ENCODE measurements at places on chromosomes 16 and 17.

GRCh38 chr16:67339453-67339852 is 12.8 kb downstream of the LRRC36 start:
- no peak for DNase-seq

DNA sequence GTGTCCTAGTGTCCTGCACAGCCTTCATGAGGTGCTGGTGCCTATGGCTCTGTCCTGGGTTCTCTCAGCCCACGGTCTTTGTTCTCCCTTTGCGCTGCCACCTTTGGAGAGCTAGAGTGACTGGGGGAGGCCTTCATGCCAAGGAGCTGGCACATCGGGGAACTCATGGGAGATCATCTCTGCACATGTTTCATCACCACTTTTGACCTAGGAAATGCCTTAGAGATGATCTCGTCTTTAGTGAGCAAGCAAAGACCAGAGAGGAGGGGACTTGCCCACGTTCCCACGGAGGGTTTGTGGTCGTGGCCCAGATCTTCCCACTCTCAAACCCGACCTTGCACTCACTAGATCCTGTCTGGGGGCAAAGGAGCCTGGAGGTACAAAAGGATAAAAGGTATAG is 23.5 kb downstream of the TBX4 start:
- DNase-seq = no peak

DNA sequence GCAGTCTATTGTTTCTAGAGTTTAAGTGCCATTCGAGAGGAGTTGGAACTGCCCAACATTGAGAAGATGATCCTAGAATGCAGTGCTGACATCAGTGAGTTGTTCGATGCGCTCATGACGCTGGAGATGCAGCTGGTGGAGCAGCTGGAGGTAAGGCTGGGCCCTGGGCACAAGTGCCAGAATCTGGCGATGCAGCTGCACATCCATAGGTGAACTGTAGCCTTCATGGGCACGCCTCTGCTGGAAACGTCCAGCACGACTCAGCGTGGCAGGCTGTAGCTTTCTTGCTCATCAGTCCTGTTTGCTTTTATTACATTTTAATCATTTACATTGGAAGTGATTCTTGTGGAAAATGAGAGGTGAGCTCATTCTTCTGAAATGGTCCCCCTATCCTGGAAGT is 31.7 kb downstream of the DRC3 start:
- no peak for DNase-seq

DNA sequence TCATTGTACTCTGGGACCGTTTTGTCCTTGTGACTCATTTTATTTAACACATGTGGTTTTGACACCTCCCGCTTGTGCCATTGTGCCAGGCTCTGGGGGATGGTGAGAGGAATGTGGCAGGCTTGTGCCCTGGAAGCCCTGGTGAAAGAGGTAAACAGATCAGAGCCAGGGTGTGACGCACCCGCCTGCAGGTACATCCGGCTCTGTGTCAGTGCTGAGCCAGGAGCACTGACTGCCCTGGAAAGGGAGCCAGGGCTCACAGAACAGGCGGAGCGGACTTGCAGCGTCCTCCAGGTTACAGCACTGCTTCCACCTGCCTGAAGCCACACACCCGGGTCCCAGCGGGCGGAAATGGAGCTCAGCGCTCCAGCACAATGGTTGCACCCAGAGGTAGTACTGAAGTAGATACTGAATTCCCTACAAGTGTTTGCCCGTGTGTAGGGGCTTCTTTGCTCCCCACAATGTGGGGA is 30.6 kb downstream of the CDRT15 start:
- DNase-seq = peak; percentile 66

GRCh38 chr16:88650749-88651275 is at the start of gene CYBA:
TSS of gene CYBA (minus strand) at chr16:88651053. CDS start at chr16:88651013, 40 bp downstream.
- peak; percentile 80 for DNase-seq

DNA sequence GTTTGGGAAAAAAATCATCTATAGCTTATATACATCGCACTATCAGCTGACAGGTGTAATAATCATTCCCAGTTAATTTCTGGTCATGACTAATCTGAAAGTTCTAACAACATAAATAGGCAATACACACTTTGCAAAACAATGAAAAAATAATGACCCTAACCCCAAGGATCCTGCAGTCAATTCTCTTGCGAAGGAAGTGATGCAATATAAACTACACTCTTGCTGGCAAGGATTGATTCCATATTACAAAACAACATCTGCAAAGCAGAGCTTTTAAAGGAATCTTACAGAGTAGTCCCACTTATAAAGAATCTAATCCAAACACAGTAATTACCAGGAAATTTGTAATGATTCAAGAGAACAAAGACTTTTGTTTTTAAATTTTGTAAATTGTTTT is 73.4 kb downstream of the MYO1D start:
- DNase-seq = no peak

GRCh38 chr17:39703913-39704312 is 4.0 kb downstream of the ERBB2 start:
- no peak for DNase-seq

DNA sequence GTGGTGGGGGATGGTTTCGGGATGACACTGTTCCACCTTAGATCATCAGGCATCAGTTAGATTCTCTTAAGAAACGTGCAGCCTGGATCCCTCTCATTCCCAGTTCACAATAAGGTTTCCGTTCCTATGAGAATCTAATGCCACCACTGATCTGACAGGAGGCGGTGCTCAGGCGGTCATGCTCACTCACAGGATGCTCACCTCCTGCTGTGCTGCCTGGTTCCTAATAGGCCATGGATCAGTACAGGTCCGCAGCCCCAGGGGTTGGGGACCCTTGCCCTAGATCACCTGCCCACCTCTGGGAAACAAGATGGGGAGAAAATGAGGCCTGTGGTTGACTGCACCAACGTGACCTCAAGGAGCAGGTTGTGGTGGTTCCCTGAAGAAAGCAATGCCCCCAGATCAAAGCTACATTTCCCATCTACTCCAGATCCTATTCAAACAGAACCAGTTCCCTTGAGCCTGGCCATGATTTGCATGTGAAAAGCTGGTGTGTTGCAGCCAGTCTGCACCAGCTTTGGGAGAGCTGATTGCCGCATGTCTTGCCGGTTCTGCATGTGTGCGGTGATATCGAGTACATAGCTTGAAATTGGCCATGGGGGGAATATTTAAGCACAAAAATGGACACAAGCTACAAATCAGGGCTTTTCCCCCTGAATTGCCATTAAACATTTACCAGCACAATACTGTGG is 183.2 kb upstream of the HSBP1 start:
- no peak for DNase-seq

DNA sequence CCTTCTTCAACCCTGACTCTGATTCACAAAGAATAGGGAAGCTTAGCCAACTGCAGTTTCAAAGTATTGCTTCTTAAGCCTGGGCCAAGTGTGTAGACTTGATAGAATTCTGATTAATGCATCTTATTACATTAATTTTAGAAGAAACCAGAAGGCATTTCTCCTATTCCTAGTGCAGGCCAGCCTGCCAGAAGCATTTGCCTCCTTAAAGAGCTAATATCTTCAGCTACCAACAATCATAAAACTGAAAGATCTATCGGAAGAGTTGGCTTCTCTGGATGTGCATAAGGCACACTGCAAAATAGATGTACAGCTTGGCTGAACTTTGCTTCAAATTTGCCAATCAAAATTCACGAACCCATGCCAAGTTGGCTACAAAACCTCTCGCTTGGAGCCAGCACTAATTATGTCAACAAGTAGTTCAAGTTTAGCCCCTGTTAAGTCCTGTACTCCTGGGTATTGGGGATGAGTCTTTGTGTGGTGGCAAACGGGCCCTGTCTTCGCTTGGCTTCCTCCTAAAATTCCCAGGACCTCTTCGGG is 717.8 kb downstream of the WWOX start:
- DNase-seq = no peak

- DNase-seq = no peak
Observed at GRCh38 chr17:3534881-3535252, 22.7 kb downstream of the TRPV3 start.

GRCh38 chr17:43393944-43394482 is 4.8 kb upstream of the ARL4D start:
- DNase-seq = peak; percentile 78

GRCh38 chr17:83065660-83066542 is 13.5 kb upstream of the METRNL start:
- no peak for DNase-seq

- no peak for DNase-seq
Observed at GRCh38 chr16:51592001-51592501, 441.0 kb upstream of the SALL1 start.

DNA sequence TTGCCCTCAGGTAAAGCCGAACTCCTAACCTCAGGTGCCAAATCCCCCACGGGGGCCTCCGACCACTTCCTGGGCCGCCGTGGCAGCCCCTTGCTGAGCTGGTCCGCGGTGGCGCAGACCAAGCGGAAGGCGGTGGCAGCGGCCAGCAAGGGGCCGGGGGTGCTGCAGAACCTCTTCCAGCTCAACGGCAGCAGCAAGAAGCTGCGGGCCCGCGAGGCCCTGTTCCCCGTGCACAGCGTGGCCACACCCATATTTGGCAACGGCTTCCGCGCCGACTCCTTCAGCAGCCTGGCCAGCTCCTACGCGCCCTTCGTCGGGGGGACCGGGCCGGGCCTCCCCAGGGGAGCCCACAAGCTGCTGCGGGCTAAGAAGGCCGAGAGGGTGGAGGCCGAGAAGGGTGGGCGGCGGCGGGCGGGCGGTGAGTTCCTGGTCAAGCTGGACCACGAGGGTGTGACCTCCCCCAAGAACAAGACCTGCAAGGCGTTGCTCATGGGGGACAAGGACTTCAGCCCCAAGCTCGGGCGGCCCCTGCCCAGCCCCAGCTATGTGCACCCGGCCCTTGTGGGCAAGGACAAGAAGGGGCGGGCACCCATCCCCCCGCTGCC is 51.6 kb downstream of the ACTG1 start:
- DNase-seq = no peak

DNA sequence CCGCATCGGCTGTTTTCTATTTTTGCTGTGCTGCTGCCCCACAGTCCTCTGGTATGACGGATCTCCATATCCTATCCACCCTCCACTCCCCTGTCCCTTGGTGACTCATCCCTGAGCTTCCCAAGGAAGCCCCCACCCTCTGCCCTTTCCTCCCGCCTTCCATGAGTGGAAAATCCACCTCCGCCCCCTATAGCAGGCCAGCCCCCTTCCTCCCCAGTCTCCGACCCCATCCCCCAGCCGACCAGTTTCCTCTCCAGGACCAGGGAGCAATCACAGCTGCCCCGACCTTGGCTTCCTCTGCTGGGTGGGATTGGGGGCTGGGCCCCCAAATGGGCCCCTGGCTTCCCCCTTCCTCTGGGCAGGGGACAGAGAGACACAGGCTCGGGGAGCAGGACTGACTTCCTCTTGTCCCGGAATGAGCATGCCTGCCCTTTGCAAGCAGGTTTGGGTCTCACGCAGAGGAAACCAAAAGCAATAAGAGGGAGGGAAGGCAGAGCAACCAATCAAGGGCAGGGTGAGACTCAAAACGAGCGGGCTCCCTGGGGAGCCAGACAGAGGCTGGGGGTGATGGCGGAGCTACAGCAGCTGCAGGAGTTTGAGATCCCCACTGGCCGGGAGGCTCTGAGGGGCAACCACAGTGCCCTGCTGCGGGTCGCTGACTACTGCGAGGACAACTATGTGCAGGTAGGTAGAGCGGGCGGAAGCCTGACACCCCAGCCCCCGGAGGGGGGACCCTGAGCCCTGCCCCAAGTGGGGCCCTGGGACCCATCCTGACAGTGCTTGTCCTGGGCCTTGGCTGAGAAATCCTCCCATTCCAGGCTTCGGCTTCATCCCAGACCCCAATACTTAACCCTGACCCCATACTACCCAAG is at the start of the genes ABI3 and GNGT2:
TSS of gene ABI3 (plus strand) at position 550 of the 872 bp plus-strand sequence. CDS start at position 568, 18 bp downstream.
TSS of gene GNGT2 (minus strand) at position 417 of the 872 bp plus-strand sequence. CDS start 3,152 bp downstream, outside the sequence.
- DNase-seq = peak; percentile 48

- no peak for DNase-seq
Observed at GRCh38 chr17:19943026-19943425, 34.6 kb downstream of the AKAP10 start.

DNA sequence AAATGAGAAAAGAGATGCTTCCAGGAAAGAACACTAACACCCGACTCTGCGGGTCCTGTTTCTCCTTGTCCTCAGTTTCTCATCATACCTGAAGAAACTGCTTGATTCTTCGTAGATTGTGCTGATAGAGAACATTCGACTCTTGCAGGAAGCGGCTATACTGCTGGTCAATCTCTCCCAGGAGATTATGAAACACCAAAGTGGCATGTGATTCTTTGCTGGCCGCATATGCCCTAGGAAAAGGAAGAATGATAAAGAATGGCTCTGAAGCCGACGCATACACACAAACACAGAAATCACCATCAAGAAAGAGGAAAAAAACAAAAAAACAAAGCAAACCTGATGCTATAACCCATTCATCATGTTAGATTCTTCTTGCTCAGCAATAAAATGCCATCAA is 41.8 kb downstream of the STAT3 start:
- DNase-seq = no peak

GRCh38 chr17:10716218-10716617 is 13.6 kb downstream of the TMEM220 start:
- no peak for DNase-seq

- no peak for DNase-seq
Observed at GRCh38 chr17:53629188-53629587, 193.5 kb upstream of the KIF2B start.

DNA sequence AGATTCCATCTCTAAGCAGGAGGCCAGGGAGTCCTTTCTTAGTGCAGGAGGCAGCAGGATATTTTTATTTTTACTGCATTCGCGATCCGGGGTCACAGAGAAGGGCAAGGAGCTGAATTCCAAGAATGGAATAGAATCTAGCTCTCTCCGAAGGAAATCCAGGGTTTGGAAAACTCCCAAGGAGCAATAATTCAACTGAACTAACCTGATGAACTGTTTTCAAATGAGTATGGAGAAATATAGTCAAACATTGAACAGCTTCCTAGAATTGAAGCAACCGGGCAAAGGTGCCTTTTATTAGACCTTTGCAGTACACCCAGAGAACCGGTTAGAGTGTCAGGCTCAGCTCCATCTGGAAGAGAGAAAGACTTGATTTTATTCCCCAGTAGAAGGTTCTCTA is 120.7 kb upstream of the MAF start:
- no peak for DNase-seq

DNA sequence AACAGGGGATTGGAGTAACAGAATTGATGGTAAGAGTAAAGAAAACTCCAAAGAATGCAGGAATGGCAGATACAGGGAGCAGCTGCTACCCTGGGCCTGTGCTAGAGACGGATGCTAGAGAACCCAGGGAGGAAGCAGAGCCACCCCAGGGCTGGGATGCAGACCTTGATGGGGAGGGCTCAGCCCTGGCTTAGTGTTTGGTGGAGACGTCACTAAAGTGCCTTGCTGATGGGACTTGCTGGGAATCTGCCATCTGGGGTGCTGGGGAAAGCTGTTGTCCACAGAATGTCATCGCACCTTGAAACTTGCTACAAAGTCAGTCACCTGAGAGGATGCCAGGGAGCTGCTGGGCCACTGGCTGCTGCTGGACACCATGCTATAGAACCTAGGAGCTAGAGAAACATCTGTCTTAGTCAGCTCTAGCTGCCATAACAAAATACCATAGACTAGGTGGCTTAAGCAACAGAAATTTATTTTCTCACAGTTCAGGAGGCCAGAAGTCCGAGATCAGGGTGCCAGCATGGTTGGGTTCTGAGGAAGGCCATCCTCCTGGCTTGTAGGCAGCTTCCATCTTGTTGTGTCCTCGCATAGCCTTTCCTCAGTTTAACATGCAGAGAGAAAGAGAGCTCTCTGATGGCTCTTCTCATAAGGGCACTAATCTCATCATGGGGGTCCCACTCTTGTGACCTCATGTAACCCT is 15.3 kb downstream of the MT1X start:
- DNase-seq = no peak

GRCh38 chr16:14491861-14492529 is 138.1 kb downstream of the PARN start:
- no peak for DNase-seq

GRCh38 chr17:38460716-38461630 is 32.7 kb downstream of the ARHGAP23 start:
- no peak for DNase-seq

- no peak for DNase-seq
Observed at GRCh38 chr16:11225677-11226549, 30.1 kb downstream of the SOCS1 start.

- DNase-seq = no peak
Observed at GRCh38 chr17:55632893-55633292, 89.8 kb downstream of the TMEM100 start.
